CD8-positive, alpha-beta T cell (primary cell): ENCODE measurements at places on chromosomes 11 and 22. TPM values are rescaled to one million over a fixed set of nuclear protein-coding genes. Genes with fewer than 3 reads are reported as not detected.

- DNase-seq, result no peak
These were observed 18.4 kb downstream of the MS4A6E start for GRCh38 chr11:60345489-60345888.

GRCh38 chr22:47623066-47623762 is 860.8 kb downstream of the TBC1D22A start:
- DNase-seq, result no peak

- DNase-seq, result no peak
These were observed 23.9 kb upstream of the TFIP11 start for GRCh38 chr22:26536056-26536761.

DNA sequence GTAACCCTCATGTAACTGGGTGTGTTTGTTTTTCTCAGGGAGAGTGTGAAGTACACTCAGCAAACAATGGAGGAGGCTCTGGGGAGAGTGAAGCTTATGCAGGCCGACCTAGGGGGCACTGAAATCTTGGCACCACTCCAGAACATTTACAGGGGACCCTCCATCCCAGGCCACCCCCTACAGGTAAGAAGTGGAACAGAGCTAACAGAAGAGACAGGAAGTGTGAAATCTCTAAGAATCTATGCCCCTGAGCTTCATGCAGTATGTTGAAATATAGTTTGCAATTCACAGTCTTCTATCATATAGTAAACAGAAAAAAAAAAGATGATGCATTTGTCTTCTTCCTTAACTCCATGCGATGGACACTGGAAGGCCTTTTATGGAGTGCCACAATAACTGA is 8.4 kb downstream of the VWA5A start:
- peak; percentile 13 for DNase-seq

- DNase-seq, result peak; percentile 86
These were observed 20.1 kb downstream of the TSSC4 start for GRCh38 chr11:2420502-2421225.

GRCh38 chr11:72300268-72300667 is 56.3 kb upstream of the PHOX2A start:
- DNase-seq, result no peak

DNA sequence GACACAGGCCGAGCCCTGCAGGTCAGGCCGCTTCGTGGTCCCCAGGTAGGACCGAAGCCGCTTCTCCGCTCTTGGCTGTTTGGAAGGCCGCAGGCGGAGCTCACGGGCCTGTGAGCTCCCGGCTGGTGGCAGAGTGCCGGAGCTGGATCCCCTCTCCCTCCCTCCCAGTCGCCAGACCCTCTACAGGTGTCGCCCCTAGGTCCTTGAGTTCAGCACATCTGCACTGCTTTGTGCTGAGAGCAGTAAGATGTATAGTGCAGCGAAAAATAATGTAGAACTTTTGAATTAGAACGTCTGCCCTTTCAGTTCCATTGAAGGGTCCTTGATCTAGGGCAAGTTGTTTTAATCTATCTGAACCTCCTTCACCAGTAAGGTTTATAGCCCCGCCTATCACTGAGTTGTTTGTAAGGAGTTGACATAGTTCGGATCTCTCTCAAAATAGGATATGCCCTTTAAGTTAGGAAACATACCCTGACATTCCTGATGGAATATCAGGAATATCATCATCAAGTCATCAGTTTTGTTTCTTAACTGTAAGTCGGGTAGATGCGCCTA is 419 bp downstream of the ANKRD49 start:
- DNase-seq, result no peak

DNA sequence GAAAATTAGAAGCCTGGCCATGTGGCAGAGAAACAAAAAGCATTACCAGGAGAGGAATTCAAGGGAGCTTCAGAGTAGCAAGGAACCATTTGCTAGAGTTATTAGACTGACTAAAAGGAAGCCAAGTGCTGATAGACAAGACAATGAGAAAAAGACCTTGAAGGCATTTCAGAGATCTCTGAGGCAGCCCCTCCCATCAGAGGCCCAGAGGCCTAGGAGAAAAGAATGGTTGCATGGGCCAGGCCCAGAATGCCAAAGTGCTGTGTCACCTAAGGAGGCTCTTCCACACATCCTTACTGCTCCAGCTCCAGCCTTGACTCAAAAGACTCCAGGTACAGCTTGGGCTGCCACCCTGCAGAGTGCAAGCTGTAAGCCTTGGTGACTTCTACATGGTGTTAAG is 61.8 kb upstream of the POU2AF2 start:
- no peak for DNase-seq

GRCh38 chr11:130483124-130483523 is 34.7 kb downstream of the ADAMTS15 start:
- DNase-seq, result no peak

- no peak for DNase-seq
These were observed 77.2 kb upstream of the FTH1 start for GRCh38 chr11:62044639-62045121.

DNA sequence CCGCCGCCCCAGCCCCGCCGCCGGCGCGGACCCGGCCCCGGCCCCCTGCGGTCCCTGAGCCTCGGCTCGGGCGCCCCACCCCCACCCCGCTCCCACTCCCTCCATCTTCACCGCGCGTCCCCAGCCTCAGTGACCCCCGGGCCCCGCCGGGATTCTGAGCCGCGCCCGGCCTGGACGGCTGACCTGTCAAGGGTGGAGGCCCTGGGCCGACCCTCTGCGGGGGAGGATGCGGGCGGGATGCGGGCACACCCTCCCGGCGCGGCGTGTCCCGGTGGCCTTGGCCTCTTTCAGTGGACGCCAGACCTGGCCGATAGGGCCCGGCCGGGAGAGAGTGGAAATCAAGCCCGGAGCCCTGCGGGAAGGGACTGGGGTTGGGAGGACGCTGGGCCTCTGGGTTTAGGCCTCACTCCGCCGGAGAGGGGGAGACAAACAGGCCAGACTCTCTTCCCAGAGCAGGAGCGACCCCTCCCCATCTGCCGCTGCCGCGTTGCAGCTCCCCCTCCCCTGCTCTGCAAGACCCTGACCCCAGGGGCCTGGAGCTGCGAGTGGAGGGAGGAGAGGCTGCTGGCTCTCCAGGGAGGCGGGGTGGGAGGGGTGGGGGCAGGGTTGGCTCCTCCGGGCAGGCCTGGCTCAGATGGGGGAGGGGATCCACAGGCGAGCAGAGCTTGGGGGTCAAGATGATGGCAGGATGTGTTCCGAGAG is 525 bp downstream of the MAPK8IP2 start:
- DNase-seq, result peak; percentile 42

DNA sequence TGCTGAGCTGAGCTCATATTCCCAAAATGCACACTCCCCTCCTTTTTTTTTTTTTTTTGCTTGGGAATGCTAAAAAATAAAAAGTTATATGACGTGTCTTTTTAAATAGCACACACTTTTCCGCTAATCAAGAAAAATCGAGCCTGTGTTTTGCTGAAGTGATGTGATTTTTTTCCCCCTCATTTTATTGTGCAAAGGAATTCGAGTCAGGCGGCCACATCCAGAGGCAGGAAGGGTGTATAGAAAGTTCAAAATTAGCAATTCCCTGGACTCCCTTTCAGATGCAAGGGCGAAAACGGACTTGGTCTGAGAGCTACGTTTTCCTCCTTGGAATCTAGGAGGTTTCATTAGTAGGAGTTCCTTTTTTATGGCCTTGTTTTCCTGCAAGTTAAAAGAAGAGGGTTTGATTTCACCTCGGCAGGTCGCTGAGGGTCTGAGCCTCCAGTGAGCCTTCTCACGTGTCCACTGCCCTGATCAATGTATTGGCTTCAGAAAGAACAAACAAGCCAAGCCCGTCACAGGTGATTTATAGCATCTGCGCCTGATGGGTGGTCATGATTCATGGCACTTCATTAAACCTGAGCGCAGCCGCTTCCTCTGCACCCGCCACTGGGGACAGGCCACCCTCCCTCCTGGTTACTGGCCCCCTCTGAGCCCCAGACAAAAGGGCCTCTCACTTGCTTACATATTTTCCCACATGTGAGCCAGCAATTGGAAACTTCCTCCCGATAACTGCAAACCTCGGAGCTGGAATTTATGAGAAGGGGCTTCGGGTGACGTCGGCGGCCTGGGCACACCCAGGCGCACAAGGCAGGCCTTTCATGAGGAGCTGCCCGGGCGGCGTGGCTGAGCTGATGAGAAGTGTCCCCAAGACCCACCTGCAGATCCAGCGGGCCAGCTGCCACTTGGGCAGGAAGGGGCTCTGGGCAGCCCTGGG is 64.4 kb upstream of the LINC01488 start:
- DNase-seq, result no peak

GRCh38 chr22:21683401-21683811 is 17.6 kb downstream of the PPIL2 start:
- no peak for DNase-seq

DNA sequence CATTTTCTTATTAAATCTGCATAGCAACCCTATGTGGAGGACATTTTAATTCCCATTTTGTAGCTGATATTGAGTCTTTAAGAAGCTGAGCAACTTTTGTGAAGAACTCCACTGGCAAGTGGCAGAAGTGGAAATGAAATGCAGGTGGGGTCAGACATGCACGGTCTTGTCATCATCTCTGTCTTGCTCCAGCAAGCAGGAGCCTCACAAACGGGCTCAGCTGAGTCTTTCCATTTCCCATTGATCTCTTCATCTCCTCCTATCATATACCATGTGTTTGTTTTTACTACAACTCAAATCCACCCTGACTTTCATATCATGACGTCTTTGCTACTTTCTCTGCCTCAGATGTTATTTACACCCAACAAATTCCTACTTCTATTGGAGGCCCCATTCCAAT is 97.9 kb upstream of the TENM4 start:
- no peak for DNase-seq

GRCh38 chr11:86488553-86488952 is 113.9 kb downstream of the CCDC81 start:
- no peak for DNase-seq

GRCh38 chr11:88295028-88295427 is 42.5 kb downstream of the CTSC start:
- DNase-seq, result no peak

- peak; percentile 59 for DNase-seq
These were observed at the start of gene TMEM45B for GRCh38 chr11:129815596-129816461. TMEM45B (plus strand) TSS chr11:129815848; CDS start chr11:129852483, 36,635 bp downstream.

- DNase-seq, result no peak
These were observed 79.1 kb upstream of the SCUBE2 start for GRCh38 chr11:9170450-9170849.

DNA sequence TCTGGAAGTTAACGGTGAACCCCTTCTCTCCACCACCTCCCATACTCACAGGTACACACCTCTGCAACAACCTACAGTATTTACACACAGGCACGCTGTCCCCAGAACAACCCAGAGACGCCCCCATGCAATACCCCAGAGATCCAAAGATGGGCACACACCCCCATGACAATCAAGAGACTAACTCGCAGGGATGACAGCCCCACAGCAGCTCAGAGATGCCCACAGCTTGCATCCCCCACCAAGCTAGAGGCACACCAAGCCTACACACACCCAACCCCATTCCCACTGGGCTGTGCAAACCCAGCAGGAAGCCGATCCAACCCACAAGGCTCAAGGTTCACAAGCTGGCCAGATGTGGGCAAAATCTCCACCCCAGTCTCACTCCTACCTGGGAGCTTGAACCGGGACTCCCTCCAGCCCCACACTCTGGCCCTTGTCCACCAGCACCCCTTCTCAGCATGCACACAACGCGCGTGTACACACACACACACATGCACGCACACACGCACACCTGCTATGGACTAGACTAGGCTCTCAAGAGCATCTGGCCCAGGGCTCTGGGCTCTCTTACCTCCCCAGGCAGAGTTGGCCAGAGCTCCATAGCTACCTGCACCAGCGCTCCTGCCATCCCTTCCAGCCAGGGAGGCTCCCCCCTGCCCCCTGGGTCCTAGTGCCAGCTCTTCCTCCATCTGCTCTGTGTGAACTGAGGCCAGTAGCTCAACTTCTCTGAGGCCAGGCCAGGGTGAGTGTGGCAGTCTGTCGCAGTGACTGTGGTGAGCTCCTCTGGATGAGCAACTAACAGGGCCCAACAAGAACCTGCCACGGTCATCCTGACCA is 11.5 kb downstream of the STARD10 start:
- no peak for DNase-seq

DNA sequence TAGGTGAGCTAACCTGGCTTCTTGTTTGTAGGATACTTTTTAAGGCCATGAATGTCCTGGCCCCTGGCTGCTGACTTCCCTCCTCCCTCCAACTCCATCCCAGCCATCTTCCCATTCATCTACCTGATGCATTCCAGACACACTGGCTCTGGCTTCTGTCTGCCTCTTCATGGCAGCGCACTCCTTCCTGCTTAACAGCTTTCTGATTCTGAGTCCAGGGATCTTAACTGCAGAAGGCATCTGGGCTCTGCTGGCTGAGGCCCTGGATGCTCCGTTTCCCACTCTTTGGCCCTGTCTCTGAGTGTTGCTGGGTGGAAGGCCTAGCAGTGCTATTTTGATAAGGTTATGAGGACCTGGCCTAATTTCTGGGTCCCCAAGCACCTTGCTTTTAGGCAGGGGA is 1.8 kb upstream of the THY1 start:
- no peak for DNase-seq

DNA sequence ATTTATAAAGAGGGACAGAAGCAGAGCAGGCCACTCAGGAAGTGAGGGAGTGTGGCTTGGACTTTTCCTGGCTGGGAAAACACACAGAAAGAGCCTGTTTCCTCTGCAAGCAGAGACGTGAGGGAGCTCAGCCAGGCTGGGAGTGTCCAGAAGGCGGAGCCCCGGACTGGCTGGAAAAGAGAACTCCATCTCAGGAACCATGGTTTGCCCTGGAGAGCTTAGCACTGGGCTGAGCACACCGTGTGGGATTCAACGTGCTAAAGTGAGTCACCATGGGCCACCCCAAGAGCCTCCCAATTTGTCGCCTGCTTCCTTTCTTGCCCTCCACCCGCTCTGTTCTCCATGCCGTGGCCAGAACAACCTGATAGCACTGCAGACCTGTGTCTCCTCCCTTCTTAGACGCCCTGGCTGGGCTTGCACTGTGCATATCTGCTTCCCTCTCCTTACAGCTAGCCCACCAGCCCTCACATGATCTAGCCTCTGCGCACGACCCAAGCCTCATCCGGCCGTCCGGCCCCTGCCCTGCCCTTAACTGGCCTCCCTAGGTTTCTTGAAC is 51.8 kb downstream of the GALNT18 start:
- DNase-seq, result no peak

DNA sequence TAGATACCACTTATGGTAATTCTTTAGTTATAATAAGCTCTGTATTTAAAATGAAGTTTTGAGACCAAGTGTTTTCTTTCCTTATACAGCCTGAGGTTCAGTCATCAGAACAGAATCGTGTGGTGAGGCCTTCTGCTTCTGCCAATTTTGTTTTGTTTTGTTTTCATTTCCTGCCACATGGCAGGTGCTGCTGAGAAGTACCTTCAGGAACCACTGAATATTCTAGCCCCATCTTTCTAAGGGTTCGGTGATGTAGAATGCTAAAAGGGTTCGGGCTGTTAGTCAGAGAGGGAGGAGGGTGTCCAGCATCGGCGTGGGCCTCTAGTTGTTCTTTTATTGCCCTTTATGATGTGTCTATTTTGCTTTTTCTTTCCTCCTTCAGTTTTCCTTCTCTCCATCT is 25.8 kb downstream of the TNRC6B start:
- peak; percentile 51 for DNase-seq

GRCh38 chr11:121886005-121886734 is 229.8 kb downstream of the BLID start:
- DNase-seq, result no peak

- no peak for DNase-seq
These were observed 43.6 kb downstream of the ARFGAP3 start for GRCh38 chr22:42813501-42813900.

SLC17A6 gene
- not detected for total RNA-seq

KLHDC7B gene
- total RNA-seq, result 2.1 TPM

GAL gene
- not detected for total RNA-seq

SLC43A3 gene
- 9.3 TPM for total RNA-seq

TEX12 gene
- not detected for total RNA-seq

F2 gene
- not detected for total RNA-seq

CDC42EP2 gene
- 0.76 TPM for total RNA-seq

KCNE3 gene
- not detected for total RNA-seq

CARD18 gene
- not detected for total RNA-seq

MRGPRE gene
- not detected for total RNA-seq

ELMOD1 gene
- not detected for total RNA-seq

ANO1 gene
- total RNA-seq, result not detected
